ENCODE measurements at places on chromosomes 2 and 18.

DNA sequence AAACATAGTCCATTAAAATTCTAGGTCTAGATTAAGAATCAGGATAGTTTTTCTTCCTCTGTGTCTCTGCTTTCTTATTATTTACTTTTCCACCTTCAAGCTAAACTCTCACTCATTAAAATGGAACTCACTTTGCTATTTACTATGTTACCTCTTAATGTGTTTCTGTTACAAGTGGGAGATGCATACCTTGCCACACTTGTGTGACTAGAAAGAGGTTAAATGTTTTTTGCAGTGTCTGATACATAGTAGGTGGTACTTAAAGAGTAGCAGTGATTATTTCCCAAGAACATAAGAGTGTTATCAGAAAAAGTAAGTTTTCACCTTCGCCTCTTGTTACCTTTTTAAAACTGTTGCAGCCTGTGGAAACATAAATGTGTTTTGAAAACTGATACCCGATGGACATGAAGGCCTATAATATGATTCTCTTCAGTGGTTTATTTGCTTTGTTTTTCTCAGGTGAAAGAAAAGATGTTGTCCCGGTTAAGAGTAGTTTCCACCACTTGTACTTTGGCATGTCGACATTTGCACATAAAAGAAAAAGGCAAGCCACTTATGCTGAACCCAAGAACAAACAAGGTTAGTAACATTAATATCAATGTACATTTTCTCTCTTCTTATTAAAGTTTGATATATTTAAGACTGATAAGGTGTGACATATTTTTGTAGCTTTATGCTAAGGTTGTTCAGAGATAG, 16.6 kb downstream of the ME2 start:
- no peak for DNase-seq

DNA sequence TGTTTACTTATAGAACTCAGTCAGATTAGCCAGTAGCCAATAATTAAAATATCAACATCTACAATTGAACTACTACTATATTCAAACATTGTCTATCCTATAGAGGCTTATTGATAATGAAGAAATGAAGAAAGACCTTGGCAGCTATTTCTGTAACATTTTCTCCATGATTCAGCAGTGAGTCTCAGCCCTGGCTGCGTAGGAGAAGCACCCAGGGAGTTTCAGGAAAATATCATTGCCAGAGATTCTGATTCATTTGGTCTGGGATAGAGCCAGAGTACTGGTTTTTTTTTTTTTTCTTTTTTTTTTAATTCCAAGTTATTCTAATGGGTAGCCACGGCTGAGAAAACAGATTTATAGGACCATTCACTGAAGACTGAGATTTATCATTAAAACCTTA, 404.8 kb downstream of the TXNL1 start:
- no peak for DNase-seq

DNA sequence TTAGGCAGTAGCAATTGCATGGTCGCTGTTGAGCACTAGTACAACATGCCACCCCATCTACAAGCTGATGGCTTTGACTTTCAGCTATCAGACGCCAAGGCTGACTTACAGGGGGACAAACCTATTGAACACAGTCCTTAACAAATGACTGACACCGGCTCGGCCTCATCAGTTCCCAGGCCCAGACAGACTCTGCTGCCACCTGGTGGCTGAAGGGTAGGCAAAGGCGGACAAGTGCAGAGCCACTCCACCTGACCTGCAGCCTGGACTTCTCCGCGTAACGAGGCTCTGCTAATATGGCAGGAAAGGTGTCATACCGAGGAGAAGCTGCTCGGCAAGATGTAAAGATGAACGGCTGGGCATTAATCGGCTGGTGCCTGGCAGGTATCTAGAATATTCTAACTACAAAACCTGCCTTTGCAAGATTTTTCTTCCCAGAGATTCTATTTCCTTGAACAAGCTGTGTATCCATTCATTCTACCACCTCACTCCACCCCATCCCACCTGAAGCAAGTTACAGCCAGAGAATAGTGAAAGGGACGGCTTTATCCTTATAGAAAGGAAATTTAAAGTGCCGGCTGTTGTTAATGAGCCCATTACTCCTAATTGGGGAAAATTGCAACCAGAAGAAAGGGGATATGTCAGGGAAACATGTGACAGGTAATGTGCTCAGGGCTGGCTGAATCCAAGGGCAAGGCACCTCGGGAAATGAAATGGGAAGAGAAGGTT, 67.4 kb downstream of the STEAP3 start:
- peak; percentile 79 for DNase-seq

DNA sequence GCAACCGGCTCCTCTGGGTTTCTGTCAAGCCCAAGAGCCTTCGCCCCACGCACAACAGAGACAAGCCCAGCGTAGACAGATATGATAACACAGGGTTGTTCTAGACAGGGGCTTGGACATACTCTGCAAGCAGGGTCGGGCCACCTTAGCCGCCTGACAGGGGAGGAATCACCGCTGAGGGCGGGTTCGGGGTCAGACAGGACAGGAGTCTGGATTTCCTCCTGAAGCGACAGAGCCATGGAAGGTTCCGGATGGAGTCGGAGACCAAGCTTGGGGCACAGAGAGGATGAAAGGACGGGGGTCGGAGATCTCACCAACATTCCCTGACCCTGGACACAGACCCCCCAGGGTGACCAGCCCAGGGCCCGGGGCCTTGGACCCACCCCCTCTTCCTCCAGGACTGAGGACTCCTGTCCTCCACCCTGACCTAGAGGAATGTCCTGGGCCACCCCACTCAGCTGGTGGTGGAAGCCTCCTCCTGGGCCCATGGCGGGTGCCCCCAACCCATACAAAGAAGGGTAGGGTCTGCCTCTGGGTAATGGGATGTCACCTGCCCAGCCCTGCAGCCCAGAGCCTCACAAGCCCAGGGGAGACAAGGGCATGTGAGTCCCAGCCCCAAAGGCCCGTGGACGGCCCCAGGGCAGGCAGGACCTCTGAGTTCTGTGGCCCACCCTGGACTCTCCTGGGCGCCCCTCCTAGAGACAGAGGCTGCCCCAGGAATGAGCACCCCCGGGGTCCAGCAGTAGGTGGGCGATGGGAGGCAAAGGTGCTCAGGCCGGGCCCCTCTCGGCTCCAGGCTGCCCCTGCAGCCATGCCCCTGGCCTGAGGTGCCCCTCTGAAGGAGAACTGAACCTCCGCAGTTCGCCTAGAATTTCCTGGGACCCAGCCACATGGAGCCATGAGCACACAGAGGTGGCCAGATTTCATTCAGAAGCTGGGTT, 44.1 kb upstream of the GPC1 start:
- peak; percentile 64 for DNase-seq

GRCh38 chr2:230904856-230905447, 20.1 kb downstream of the GPR55 start:
- peak; percentile 23 for DNase-seq

- no peak for DNase-seq
These were observed 245.8 kb downstream of the KCNE4 start for GRCh38 chr2:223297788-223298187.

GRCh38 chr2:75199428-75200011, at the start of gene TACR1:
TSS of gene TACR1 (minus strand) at chr2:75199520. CDS start at chr2:75198934, 586 bp downstream.
- DNase-seq, result peak; percentile 55

DNA sequence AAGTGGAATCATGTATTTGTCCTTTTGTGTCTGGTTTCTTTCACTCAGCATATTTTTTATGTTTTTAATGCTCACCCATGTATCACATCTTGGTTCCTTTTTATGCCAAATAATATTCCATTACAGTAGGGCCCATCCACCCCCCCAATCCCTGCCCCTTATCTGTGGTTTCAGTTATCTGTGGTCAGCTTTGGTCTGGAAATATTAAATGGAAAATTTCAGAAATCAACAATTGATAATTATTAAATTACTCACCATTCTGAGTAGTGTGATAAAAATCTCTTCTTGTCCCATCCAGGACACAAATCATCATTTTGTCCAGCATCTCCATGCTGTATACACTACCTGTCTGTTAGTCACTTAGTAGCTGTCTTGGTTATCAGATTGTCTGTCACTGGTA, 66.7 kb downstream of the BIRC6 start:
- DNase-seq, result no peak

- DNase-seq, result no peak
These were observed 157.7 kb downstream of the RPRM start for GRCh38 chr2:153320879-153321278.

DNA sequence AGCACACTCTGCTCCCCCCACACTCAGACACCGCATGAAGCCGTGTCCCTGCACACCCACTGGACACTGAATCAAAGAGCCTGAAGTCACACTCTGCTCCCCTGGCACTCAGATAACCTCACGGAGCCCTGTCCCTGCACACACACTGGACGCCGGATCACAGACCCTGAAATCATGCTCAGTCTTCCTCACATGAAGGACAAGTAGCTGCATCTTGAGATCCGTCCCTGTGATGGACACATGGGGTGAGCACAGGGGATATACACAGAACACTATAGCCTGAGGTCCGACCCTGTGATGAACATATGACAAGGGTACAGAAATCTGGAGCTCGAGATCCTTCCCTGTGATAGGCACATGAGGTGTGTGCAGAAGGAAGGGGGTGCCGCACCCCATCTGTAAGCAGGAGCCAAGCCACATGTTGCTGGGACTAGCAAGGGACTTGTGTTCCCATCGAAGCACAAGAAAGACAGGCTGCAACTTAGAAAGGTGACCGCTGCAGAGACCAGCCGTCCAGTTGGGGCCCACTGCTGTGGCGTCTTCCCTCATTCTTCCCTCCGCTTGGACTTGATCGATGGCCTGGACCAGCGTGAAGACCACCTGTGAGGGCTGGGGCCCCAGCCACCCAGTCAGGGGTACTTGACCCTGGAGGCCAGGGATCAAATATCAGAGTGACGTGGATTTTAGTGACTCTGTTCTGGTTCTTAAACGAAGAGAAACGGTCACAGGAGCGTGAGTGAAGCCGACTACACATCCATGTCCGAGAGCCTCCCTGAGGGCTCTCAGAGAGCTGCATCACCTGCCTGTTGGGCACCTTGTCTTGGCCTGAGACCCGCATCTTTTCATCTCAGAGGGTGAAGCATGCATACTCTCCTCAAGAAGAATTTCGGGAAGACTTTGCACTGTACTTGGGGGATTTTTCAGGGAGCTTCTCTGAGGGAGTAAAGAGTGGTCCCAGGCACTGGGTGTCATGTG, 391.7 kb upstream of the SALL3 start:
- DNase-seq, result no peak

DNA sequence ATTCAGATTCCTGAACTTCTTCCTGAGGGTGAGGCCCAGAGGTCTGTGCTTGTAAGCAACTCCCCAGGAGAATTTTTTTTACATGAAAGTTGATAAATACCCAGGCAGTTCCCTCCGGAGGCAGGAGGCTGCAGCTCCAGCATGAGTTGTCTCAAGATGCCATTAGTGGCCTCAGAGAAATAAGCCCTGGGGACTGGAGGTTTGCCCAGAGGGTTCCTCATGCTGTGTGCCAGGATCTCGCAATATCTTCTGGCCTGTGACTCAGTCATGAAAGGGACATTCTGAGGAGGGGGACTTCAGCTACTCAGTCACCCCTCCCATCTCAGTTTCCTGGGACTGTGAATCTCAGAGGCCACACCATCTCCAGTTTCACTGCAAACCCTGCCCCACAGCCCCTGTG, 49.9 kb downstream of the LYPD1 start:
- DNase-seq, result no peak

- no peak for DNase-seq
These were observed 78.1 kb upstream of the TTC39C start for GRCh38 chr18:23936381-23936958.

GRCh38 chr2:9170458-9171130, 36.0 kb upstream of the ASAP2 start:
- DNase-seq, result no peak

- no peak for DNase-seq
These were observed 115.6 kb upstream of the NRP2 start for GRCh38 chr2:205566606-205567168.

GRCh38 chr2:97354576-97354975, 235.1 kb downstream of the ANKRD36B start:
- DNase-seq, result no peak

- DNase-seq, result no peak
These were observed at the start of gene ACVR2A for GRCh38 chr2:147844697-147845410. TSS of gene ACVR2A (plus strand) at chr2:147845029. CDS start at chr2:147845153, 124 bp downstream.

GRCh38 chr2:150876251-150876950, 385.3 kb downstream of the RBM43 start:
- no peak for DNase-seq

GRCh38 chr2:103464831-103465230, 703.0 kb downstream of the TMEM182 start:
- DNase-seq, result no peak

GRCh38 chr18:57915865-57916582, 112.9 kb upstream of the ATP8B1 start:
- DNase-seq, result no peak

- no peak for DNase-seq
These were observed 653.7 kb downstream of the DCDC2C start for GRCh38 chr2:4357121-4357520.

- DNase-seq, result no peak
These were observed 5.4 kb upstream of the KCNJ13 start for GRCh38 chr2:232781765-232782164.

- no peak for DNase-seq
These were observed 9.2 kb downstream of the SLC66A2 start for GRCh38 chr18:79942211-79942610.

DNA sequence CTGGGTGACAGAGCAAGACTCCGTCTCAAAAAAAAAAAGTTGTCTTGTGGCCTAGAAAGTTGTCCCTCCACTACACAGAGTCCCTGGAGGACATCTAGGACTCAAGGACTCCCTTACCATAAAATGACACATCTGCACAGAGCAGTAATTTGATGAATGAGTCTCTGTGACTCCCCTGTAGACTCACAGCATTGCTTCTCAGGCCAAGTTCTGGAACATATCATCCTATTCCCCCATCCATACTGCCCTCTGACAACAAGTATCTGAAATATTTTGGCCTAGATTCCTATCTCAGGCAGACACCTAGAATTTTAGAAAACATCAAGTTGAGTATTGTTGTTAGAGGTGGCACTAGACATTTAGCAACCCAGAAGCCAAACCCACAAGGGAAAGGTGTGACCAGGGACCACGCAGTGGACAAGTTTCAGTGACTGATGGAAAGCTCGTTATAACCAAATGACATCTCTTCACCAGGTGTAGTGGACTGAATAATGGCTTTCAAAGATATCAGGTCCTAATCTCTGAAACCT, 97.9 kb upstream of the ATP8B1 start:
- no peak for DNase-seq

GRCh38 chr18:9834551-9834950, 51.2 kb upstream of the TXNDC2 start:
- DNase-seq, result no peak
